Heart right ventricle (tissue), 16 donors: ENCODE measurements at places on chromosomes 7 and 10. TPM values are rescaled to one million over a fixed set of nuclear protein-coding genes. Genes with fewer than 3 reads are reported as not detected.

- H3K4me1 ChIP-seq: no peaks in the 10 kb centered on the region
- DNase-seq: no peak
- H3K27me3 ChIP-seq: no peaks in the 10 kb centered on the region
- no peaks in the 10 kb centered on the region for H3K36me3 ChIP-seq
- no peak overlapping the region for H3K4me3 ChIP-seq
Measured at GRCh38 chr7:137772316-137772715, 74.5 kb downstream of the DGKI start.

The JCAD gene
- 19.3 TPM for total RNA-seq

GRCh38 chr10:28294809-28295208 is 8.1 kb downstream of the MPP7 start:
- H3K27ac ChIP-seq: no peak overlapping the region
- H3K4me1 ChIP-seq: no peaks in the 10 kb centered on the region
- H3K27me3 ChIP-seq: no peaks in the 10 kb centered on the region
- H3K4me3 ChIP-seq: no peak overlapping the region

- no peaks in the 10 kb centered on the region for H3K36me3 ChIP-seq
- H3K4me3 ChIP-seq: no peak overlapping the region
- no peaks in the 10 kb centered on the region for H3K4me1 ChIP-seq
- H3K27me3 ChIP-seq: peaks cover 13% of the 10 kb centered on the region
- no peak overlapping the region for H3K27ac ChIP-seq
Measured at GRCh38 chr10:114246679-114247305, 7.7 kb downstream of the VWA2 start.

GRCh38 chr10:88507826-88508453 is 75.2 kb downstream of the RNLS start:
- no peaks in the 10 kb centered on the region for H3K27me3 ChIP-seq
- no peaks in the 10 kb centered on the region for H3K36me3 ChIP-seq
- no peak overlapping the region for H3K4me3 ChIP-seq
- no peak for DNase-seq
- no peak overlapping the region for H3K27ac ChIP-seq
- no peaks in the 10 kb centered on the region for H3K4me1 ChIP-seq

- no peaks in the 10 kb centered on the region for H3K27me3 ChIP-seq
- no peak for DNase-seq
- no peak overlapping the region for H3K4me3 ChIP-seq
- H3K36me3 ChIP-seq: no peaks in the 10 kb centered on the region
- peaks cover 46% of the 10 kb centered on the region for H3K4me1 ChIP-seq
Measured at GRCh38 chr10:137031-137430, 1.8 kb downstream of the ZMYND11 start.

DNA sequence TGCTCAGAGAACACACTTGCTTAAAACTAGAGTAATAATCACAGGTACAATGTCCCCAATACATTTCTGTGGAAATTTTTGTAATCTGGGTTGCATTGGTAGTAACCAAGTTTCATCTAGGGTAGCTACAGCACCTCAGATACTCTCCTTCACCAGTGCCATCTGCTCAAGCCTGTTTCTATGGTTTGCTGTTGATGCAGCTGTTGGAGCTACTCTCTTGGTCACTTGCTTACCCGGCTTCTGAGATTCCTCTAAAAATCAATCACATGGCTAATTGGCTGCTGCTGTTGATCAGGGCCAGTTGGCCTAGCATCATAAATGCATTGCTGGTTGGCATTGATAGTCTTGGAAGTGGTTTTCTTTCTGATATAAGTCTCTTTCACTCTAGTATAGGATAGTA is 220.8 kb downstream of the BICC1 start:
- no peak overlapping the region for H3K27ac ChIP-seq
- H3K4me1 ChIP-seq: peaks cover 15% of the 10 kb centered on the region
- no peak for DNase-seq
- H3K36me3 ChIP-seq: no peaks in the 10 kb centered on the region

DNA sequence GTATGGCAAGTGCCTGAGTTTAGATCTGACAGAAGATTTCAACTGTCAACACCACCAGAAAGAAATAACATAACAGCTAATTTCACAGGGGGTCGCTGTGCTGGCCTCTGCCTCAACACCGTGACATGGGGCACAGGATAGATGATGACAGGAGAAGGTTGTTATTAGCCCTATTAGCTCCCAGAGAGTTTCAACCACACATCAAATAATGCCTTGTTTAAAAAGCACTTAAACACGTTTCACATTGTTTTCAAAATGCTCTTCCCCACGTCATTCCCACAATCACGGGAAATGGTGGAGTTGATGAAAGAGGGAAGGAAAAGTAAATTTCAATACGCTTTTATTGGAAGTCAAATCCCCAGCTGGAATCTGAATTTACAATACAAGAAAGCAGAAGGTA is 184.7 kb downstream of the MAGI2 start:
- no peaks in the 10 kb centered on the region for H3K36me3 ChIP-seq
- no peak overlapping the region for H3K27ac ChIP-seq
- no peak overlapping the region for H3K4me3 ChIP-seq
- DNase-seq: no peak

- no peaks in the 10 kb centered on the region for H3K36me3 ChIP-seq
- H3K27me3 ChIP-seq: no peaks in the 10 kb centered on the region
- no peak overlapping the region for H3K27ac ChIP-seq
- no peak overlapping the region for H3K4me3 ChIP-seq
- peaks cover 10% of the 10 kb centered on the region for H3K4me1 ChIP-seq
- peak; percentile 57 for DNase-seq
Measured at GRCh38 chr7:151793531-151793951, 83.4 kb downstream of the PRKAG2 start.

DNA sequence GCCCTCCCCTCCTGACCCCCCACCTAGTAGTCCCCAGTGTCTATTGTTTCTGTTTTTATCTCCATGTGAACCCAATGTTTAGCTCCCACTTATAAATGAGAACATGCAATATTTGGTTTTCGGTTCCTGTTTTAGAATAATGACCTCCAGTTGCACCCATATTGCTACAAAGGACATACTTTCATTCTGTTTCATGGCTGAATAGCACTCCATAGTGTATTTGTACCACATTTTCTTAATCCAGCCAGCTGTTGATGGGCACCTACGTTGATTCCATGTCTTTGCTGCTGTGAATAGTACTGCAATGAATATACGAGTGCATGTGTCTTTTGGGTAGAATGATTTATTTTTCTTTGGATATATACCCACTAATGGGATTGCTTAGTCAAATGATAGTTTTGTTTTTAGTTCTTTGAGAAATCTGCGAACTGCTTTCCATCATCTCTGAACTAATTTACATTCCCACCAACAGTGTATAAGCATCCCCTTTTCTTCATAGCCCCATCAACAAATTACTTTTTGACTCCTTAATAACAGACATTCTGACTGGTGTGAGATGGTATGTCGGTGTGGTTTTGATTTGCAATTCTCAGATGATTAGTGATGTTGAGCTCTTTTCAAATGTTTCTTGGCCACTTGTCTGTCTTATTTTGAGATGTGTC is 128.4 kb upstream of the PHYHIPL start:
- no peaks in the 10 kb centered on the region for H3K4me1 ChIP-seq
- H3K27ac ChIP-seq: no peak overlapping the region
- H3K36me3 ChIP-seq: no peaks in the 10 kb centered on the region
- H3K4me3 ChIP-seq: no peak overlapping the region
- DNase-seq: no peak

GRCh38 chr7:146321301-146321700 is 204.7 kb downstream of the CNTNAP2 start:
- no peak for DNase-seq
- H3K36me3 ChIP-seq: no peaks in the 10 kb centered on the region
- H3K27me3 ChIP-seq: no peaks in the 10 kb centered on the region
- H3K4me3 ChIP-seq: no peak overlapping the region
- no peaks in the 10 kb centered on the region for H3K4me1 ChIP-seq

GRCh38 chr7:7399707-7400106 is 136.0 kb downstream of the COL28A1 start:
- H3K4me1 ChIP-seq: no peaks in the 10 kb centered on the region
- no peaks in the 10 kb centered on the region for H3K27me3 ChIP-seq
- no peak overlapping the region for H3K4me3 ChIP-seq
- no peak overlapping the region for H3K27ac ChIP-seq
- H3K36me3 ChIP-seq: no peaks in the 10 kb centered on the region

The CCL24 gene
- not detected for total RNA-seq

DNA sequence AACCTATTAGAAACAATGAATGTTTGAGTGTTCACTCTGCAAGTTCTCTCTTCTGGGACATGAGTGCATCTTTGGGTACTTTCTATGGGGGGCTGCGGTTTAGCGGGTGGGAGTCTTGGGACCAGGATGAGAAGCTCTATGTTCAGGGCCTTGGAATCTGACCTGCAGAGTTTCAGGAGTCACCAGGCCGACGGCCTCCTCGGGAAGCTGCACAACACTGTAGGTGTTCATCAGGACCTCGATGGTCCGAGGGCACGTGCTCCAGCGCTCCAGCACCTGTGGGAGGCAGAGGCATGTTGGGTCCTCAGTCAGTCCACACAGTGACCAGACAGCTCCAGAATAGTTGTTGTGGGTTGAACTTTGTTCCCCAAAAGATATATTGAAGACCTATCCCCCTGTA is 8.9 kb upstream of the GBX1 start:
- no peaks in the 10 kb centered on the region for H3K4me1 ChIP-seq
- peaks cover 41% of the 10 kb centered on the region for H3K27me3 ChIP-seq
- H3K27ac ChIP-seq: no peak overlapping the region
- no peak for DNase-seq
- H3K4me3 ChIP-seq: no peak overlapping the region

GRCh38 chr7:30080818-30081217 is 52.6 kb downstream of the PLEKHA8 start:
- no peaks in the 10 kb centered on the region for H3K36me3 ChIP-seq
- H3K27me3 ChIP-seq: no peaks in the 10 kb centered on the region
- H3K4me1 ChIP-seq: no peaks in the 10 kb centered on the region
- DNase-seq: no peak

- H3K36me3 ChIP-seq: no peaks in the 10 kb centered on the region
- H3K4me3 ChIP-seq: no peak overlapping the region
- no peaks in the 10 kb centered on the region for H3K4me1 ChIP-seq
- H3K27me3 ChIP-seq: peaks cover 13% of the 10 kb centered on the region
- no peak overlapping the region for H3K27ac ChIP-seq
Measured at GRCh38 chr7:50197549-50197948, 104.5 kb upstream of the ZPBP start.

The AKR1B15 gene
- not detected for total RNA-seq

- H3K36me3 ChIP-seq: no peaks in the 10 kb centered on the region
- no peak overlapping the region for H3K4me3 ChIP-seq
- no peaks in the 10 kb centered on the region for H3K4me1 ChIP-seq
- no peak for DNase-seq
Measured at GRCh38 chr7:37675749-37676148, 7.8 kb upstream of the GPR141 start.

The VSTM4 gene
- 20.1 TPM for total RNA-seq

The TMEM254 gene
- 7.2 TPM for total RNA-seq

DNA sequence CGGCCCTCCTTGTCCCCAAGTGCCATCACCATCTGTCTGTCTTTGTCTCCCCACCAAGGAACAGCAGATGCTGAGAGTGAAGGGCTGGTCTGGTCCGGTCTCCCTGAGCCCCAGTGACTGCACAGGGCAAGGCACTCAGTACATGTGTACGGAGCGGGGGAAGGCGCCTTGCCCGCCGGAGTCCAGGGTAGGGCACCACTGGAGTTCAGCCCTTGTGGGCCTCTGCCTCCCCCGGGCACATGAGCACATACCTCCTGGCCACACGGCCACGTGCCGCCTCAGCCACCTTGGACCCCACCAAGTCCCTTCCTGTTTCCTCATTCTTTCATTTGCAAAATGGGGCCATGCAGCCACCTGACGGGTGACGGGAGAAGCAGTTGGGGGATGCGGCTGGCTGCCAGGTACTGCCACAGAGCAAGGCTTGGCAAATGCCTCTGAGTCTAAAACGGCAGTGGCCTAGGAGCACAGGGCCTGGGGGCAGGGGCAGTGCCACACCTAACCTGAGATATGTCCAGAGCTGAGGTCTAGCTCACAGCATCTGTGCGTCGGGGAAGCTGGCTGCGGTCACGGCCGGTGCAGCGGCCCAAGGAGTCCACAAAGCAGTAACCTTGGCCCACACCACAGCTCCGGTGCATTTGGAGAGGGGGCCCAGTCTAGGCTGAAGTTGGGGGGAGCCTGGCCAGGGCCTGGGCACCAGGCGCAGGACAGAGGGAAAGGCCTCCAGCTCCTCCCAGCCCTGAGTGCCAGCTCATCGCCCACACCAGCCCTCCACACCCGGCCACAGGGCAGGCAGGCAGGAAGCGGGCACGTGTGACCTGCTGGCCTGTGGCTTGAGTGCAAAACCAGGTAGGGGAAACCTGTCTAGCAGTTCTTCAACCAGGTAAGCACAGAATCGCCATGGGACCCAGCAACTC is 5.2 kb downstream of the ADAP1 start:
- DNase-seq: no peak
- H3K36me3 ChIP-seq: no peaks in the 10 kb centered on the region
- H3K27ac ChIP-seq: no peak overlapping the region
- peaks cover 38% of the 10 kb centered on the region for H3K27me3 ChIP-seq
- no peak overlapping the region for H3K4me3 ChIP-seq
- peaks cover 11% of the 10 kb centered on the region for H3K4me1 ChIP-seq

DNA sequence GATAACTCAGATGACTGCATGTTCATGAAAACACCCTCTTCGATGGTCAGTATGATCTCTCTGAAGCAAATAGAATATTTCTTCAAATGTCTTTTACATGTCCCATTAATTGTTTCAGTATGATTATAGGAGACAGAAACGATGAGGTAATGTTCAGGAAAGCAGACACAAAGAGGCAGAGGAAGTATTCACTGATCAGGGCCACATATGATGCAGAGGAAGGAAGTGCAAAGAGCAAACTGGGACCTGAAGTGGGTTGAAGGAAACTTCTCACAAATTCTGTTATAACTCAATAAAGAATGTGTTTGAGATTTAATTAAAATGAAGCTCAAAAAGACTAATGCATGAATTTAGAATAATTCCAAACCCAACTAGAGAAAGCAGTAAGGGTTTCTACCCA is 70.5 kb downstream of the TES start:
- no peaks in the 10 kb centered on the region for H3K27me3 ChIP-seq
- no peaks in the 10 kb centered on the region for H3K36me3 ChIP-seq
- H3K4me3 ChIP-seq: no peak overlapping the region
- peaks cover 24% of the 10 kb centered on the region for H3K4me1 ChIP-seq
- no peak for DNase-seq
- H3K27ac ChIP-seq: no peak overlapping the region

The FZD1 gene
- 19.0 TPM for total RNA-seq

DNA sequence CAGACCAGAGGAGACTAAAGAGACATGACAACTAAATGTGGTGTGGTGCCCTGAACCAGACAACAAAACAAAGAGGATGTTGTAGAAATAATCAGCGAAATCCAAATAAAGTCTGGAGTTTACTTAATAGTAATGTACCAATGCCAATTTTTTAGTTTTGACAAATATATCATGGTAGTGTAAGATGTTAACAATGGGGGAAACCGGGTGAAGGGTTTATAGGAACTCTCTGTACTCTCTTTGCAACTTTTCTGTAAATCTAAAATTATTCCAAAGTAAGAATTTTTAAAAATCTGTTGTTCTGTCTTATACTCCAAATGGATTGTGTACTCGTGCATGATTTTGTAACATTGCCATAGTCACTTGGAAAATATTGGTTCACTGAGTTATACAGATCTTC is 129.3 kb downstream of the CNNM2 start:
- peaks cover 4% of the 10 kb centered on the region for H3K4me1 ChIP-seq
- no peak overlapping the region for H3K27ac ChIP-seq
- no peak overlapping the region for H3K4me3 ChIP-seq
- DNase-seq: no peak

GRCh38 chr7:4416396-4417056 is 265.6 kb upstream of the FOXK1 start:
- H3K36me3 ChIP-seq: no peaks in the 10 kb centered on the region
- no peaks in the 10 kb centered on the region for H3K27me3 ChIP-seq
- DNase-seq: no peak
- H3K4me3 ChIP-seq: no peak overlapping the region

- H3K27ac ChIP-seq: no peak overlapping the region
- no peaks in the 10 kb centered on the region for H3K36me3 ChIP-seq
- H3K4me3 ChIP-seq: no peak overlapping the region
- no peak for DNase-seq
Measured at GRCh38 chr10:60238759-60239100, 150.9 kb downstream of the ANK3 start.

The ITPRID1 gene
- total RNA-seq: not detected

The BLNK gene
- total RNA-seq: 0.37 TPM
